ENCODE measurements at places on chromosomes 7 and 10.

GRCh38 chr10:123494301-123494808 lies 171.8 kb upstream of the GPR26 start:
- DNase-seq = no peak

DNA sequence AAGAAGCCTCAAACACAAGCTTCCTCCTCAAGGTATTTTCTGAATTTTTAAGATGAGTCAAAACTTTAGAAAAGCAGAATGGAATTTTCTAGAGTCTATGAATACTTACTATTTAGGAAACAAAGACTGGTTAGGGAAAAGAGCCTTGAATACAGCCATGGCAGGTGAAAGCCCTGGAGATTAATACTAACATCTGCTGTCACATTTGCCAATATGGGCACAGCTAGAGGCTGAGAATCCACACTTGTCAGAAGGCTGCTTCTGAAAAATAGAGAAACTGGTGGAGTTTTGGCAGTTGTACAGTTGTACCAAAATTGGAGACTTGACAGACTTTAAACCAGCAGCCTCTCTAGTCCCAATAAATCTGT lies 24.3 kb upstream of the CNNM1 start:
- DNase-seq = no peak

DNA sequence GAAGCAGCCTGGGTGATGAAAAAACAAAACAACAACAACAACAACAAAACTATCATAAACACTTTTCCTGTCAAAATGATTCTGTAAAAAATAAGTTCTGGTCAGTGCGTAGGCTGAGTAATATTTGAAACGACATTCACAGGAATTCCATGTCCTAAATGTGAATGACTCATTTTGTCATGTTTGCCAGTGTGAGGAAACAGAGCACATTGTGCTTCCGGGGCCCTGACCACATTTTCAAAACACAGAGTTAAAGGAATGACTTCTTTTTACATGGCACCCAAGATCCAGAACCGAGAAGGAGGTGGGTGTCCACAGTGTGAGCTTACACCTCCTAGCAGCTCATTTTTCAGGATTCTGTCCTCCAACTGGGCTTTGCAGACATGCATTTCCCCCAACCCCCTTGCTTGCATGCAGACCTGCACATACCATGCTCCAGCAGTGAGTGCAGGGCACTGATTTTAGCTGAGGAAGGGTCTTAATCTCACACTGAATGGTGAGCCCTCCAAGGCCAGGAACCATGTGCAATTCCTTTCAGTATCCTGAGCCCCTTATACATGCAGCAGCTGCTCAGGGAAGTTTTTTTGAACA lies 3.0 kb downstream of the CLRN3 start:
- DNase-seq = no peak

DNA sequence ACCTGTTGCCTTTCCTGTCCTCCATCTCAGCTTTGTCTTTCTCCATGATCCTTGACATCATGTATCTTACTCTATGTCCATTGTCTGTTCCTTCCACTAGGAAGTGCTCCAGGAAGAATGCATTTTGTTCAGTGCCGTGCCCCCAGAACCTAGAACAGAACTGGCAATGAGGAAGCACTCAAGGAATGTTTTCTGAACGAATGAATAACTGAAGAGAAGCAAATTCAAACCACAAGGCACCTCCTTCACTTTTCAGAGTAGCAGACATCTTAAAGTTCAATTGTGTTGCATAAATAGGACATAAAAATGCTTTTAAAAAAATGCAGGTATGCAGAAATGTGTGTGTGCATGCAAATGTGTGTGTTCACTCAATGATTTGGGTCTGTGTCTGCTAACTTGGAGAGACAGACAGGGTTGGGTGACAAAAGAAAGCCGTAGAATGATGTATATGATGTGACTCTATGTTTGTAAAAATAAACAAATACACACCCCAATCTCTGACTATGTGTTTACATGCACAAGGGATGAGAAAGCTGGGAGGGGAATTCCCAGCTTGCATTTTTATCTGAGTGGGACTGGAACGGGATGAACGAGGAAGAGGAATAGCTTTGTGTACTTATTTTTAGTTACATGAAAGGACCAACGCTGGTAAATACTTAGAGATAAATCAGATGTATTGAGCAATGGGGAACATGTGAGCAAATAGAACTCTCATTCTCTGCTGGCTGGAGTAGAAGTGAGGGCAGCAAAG lies 237.7 kb downstream of the FANK1 start:
- DNase-seq = no peak

GRCh38 chr7:14336256-14336655 lies 346.8 kb upstream of the ETV1 start:
- DNase-seq = no peak

DNA sequence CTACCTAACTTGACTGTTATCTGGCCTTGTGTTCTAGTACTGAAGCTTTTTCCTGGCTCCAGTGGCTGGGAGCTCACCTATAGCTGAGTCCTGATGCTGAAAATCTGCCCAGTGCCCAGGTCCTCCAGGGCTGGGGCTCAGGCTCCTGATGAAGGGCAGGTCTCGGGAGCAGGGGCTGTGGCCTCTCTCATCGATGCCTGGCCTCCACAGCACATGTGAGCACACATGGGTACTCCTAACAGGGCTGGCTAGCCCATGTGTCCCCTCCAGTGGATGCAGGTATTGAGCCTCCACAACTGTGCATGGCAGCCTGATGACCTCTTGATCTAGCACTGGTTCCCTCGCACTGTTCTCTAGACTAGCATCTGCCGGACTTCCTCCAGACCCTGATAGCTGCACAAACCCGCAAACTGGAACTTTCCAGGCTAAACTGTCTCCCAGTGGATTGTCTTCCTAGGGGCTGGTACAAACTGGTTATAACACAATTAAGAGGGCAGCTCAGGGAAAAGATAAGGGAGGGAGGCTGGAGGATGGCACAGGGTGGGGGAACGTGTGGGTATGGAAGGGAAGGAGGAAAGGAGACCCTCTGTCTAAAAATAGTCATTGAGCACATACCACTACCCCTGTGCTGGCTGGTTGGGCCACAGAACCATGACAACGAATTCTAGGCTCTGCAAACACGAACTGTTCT lies 35.1 kb downstream of the PLAC9 start:
- DNase-seq = no peak

DNA sequence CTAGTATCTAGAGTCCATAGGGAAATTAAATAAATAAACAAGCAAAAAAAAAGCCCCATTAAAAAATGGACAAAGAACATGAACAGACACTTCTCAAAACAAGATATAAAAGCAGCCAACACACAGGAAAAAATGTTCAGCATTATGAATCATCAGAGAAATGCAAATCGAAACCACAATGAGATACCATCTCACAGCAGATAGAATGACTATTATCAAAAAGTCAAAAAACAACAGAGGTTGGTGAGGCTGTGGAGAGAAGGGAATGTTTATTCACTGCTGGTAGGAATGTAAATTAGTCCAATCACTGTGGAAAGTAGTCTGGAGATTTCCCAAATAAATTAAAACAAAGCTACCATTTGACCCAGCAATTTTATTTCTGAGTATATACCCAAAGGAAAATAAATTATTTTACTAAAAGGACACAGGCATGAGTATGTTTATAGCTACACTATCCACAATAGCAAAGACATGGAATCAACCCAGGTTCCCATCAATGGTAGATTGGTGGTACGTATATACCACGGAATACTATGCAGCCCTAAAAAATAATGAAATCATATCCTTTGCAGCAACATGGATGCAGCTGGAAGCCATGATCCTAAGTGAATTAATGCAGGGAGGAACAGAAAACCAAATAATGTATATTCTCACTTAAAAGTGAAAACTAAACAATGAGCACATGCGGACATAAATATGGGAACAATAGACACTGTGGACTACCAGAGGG lies 366.5 kb upstream of the SEMA3C start:
- DNase-seq = no peak

GRCh38 chr7:101468546-101469275 lies 106.0 kb downstream of the COL26A1 start:
- DNase-seq = no peak

DNA sequence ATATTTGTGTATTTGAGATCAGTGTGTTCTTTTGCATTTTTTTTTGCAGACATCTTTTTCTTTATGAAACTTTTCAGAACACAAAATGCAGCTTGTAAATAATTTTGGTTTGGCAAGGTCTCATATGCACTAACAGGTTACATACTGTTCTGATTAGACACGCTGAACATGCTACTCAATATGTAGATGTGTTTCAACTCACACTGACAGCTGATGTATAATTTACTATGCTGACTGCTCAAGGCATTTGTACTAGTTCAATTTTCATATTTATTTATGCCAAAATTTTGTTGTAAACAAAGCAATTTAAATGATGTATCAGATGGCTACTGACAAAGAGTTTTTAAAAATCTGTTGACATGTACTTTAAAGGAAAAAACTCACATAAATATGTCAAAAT lies 123.8 kb downstream of the TFEC start:
- DNase-seq = no peak

DNA sequence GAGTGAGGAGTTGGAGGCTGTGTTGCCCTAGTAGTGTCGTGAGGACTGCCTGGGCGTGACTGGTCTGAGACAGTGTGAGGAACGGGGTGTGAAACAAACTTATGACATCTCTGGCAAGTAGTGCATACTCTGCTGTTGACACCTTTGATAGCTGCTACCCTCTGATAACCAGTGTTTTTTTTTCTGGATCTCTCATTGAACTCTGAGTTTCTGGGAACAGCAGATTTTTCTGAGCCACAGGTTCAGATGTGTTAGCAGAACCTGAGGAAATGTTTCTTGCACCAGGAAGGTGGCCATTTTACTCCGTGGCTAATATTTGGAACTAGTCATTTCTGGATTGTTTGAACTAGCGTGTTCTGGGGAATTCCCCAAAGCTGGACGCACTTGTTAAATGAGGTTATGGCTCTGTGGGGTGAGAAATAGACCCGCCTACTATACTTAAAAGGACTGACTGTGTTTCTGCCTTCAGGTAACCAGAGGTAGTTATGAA lies 52.9 kb downstream of the AUTS2 start:
- no peak for DNase-seq

- no peak for DNase-seq
These were observed 18.8 kb downstream of the FOXI2 start for GRCh38 chr10:127755753-127756152.

DNA sequence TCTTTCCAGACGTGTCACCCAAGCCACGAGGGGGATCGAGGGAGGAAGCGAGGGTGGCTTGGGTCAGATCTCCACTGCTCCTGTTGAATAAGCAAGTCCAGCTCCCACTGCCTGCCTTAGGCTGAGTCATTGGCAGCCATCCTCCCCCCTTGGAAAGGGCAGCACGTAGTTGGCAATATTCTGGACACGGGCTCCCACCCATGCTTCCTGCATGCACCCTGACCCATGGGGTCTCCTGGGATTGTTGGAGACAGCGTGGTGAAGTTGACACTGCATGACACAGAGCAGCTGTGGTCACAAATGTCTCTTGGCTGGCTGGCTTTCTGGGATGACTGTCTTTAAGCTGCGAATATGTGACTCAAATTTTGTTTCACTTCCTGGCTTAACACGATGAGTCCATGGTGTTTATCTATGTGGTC lies 11.2 kb downstream of the BTBD16 start:
- DNase-seq = no peak

DNA sequence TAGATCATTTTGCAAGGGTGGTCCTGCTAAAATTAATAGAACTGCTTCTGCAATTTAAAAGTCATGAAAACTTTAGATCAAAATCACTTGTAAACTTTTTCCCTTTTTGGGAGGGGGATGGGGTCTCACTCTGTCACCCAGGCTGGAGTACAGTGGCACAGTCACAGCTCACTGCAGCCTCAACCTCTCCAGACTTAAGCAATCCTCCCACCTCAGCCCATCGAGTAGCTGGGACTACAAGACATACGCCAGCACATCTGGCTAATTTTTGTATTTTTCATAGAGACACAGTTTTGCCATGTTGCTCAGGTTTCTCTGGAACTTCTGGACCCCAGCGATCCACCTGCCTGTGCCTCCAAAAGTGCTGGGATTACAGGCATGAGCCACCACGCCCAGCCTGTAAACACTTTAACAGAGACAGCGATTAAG lies 79.7 kb downstream of the LRRC17 start:
- no peak for DNase-seq

DNA sequence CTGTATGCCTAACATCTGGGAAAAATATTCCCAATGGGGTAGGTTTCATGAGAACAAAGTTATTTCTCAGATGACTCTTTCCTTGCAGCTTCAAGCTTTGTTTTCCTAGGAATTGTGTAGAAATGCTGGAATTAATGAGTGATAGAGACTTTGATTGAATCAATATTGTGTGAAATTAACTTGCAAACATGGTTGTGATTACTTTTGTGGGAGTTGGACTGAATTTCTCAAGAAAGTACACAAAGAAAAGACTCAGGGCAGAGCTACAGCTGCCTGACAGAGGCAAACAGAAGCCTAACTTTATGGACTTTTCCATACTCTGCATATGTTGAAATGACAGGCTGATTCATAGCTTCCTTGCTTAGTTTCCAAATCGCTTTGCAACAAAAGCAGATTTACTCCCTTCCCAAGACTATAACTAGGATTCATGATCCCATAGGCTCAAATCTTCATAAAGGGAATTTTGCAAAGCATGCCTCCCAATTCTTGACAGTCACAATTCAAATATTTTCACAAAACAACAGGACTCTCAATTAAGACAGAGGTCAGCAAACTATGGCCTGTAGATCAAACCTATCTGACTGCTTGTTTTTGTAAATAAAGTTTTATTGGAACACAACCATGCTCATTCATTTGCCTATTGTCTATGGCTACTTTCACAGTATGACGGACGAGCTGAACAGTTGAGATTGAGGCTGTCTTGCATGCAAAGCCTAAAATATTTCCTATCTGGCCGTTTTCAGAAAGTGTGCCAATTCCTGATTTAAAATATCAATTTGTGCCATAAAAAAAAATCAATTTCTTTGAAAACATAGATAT lies 27.6 kb downstream of the NRP1 start:
- no peak for DNase-seq

DNA sequence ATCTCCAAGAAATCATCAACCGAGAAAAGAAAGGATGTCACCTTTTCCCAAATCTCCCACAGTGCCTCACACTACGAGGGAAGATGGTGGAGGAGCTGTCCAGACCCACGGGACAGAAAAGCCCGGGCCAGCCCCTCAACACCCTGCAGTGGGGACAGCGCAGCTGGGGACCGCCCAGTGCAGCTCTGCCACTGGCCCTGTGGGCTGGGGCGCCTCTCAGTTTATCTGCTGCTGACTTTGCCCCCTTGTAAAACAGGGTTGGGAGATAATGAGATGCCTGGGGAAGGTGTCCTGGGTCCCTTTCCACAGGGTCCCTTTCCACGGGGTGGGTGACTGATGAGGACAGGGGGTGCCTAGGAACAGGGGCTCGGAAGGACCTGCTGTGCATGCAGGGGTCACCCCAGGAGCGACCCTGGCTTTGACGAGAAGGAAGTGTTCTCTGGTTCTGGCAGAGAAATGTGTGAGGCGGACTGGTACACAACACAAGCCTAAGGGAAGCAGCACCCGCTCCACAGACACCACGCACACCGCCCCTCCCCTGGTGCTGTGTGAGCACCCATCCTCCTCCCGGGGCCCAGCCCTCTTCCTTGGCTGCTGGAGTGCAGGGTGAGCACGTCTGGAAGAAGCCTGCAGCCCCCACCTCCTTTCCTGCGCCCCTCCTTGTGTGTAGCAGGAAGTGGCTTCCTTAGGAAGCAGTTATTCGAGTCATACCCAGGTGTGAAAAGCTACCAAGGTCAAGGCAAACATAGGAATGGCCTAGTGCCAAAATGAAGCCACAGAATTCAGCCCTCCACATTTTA lies 339.9 kb downstream of the DNAJB6 start:
- no peak for DNase-seq

- DNase-seq = no peak
These were observed 149.2 kb downstream of the PAXIP1 start for GRCh38 chr7:154853727-154854095.
